HFF-Myc (cell line): ENCODE measurements at places on chromosomes 16 and 17.
A peak's percentile ranks its signal among the peaks of the same experiment; 100 is the strongest.

- no peak for DNase-seq
Measured at GRCh38 chr17:7704601-7705268, at the start of gene EFNB3. EFNB3 (plus strand) TSS chr17:7705202; CDS start chr17:7705599, 397 bp downstream.

- no peak for DNase-seq
Measured at GRCh38 chr17:78031435-78031834, 72.9 kb downstream of the TNRC6C start.

DNA sequence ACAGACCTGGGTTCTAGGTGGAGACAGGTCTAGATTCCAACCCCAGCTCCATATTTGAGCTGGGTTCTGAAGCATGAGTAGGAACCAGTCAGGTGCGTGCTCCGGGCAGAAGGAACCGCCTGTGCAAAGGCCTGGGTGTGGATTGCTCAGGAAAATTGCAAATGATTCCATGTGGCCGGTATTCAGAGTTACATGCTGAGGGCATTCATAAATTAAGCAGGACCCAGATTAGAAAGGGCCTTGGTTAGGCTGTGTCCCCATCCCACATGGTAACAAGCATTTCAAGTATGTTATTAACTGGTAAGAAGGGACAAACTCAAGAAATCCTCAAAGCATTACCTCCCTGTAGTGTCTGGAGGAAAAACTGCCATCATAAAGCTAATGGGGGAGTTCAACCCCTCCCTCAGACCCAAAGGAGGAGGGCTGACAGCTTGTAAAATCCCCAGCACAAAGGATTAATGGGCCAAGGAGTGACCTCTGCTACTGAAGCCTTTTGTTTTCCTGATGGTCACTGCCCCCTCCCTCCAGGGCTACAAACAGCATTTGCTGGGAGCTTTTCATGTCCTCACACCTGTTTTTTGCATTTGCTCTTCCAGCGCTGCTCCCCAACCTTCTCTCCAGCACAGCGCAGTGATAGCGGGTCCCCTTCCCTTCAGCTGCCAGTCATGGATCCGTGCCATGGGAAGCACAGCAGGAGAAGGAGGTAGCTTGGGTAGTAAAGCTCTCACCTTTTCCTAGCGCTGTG lies 218.0 kb downstream of the C16orf95 start:
- no peak for DNase-seq

- peak; percentile 65 for DNase-seq
Measured at GRCh38 chr16:86566601-86566965, at the start of gene FOXC2. FOXC2 (plus strand) TSS chr16:86566829; CDS start chr16:86567336, 507 bp downstream.

DNA sequence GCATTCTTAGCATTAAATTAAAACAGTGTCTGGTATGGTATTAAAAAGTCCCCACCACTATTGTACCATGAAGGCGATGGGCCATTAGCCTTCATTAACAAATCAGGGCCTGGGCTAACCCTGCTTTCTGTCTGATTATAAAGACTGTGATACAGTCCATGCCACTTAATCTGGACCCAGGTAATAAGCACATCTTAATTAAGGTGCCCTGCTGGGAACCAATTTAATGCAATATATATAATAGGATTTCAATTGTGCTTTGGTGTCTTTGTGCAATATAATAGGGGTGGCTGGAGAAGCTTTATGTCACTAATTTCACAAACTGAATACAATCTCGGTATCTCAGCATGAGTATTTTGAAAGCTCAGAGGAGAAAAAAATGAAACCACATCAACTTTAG lies 64.4 kb upstream of the CDH8 start:
- DNase-seq, result no peak

DNA sequence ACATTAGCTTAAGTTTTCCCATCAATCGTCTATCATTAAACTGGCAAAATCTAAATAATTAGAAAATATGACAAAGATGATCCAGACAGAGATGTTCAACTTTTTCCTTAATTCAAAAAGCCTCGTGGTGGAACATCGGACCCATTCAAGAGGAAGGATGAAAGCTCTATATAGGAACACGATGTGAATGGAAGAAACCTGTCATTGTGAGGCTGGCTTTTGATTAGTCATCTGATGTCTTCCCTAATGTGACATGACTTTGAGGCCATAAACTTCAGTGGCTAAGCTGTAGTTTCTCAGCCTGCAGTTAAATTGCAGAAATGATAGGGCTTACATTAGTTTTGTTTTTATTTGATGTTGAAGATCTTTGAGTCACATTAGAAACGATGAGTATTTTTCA lies 1.0 kb downstream of the AMZ2 start:
- DNase-seq, result no peak

- DNase-seq, result no peak
Measured at GRCh38 chr16:29310852-29311314, 95.6 kb downstream of the NPIPB11 start.

- no peak for DNase-seq
Measured at GRCh38 chr16:79571065-79571902, 29.3 kb downstream of the MAF start.

DNA sequence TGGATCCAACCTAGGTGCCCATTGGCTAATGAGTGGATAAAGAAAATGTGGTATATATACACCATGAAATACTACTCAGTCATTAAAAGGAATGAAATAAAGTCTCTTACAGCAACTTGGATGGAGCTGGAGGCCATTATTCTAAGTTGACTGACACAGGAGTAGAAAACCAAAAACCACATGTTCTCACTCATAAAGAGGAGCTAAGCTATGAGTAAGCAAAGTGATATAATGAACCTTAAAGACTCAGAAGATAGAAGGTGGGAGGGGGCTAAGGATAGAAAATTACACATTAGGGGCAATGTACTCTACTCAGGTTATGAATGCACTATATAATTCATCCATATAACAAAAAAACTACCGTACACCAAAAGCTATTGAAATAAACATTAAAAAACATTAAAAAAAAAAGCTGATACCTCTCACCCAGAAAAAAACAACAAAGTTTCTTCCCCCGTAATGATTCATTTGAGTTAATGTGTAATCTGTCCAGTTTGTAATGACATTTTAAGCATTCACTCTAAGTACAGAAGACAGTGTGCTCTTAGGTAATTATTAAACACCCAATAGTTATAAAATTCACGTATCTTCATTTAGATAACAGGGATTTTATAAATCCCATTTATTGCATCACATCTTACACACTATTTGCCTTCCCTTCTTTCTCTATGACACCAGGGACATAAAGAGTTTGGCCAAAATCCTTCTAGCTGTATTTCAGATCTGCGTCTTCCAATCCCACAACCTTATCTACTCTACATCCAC lies 941.5 kb downstream of the CDH11 start:
- no peak for DNase-seq

GRCh38 chr17:74646231-74646630 lies 22.7 kb upstream of the CD300E start:
- no peak for DNase-seq

GRCh38 chr16:12584488-12585233 lies 219.0 kb downstream of the CPPED1 start:
- DNase-seq, result no peak

GRCh38 chr16:66406534-66407221 lies 20.4 kb upstream of the BEAN1 start:
- DNase-seq, result peak; percentile 39

DNA sequence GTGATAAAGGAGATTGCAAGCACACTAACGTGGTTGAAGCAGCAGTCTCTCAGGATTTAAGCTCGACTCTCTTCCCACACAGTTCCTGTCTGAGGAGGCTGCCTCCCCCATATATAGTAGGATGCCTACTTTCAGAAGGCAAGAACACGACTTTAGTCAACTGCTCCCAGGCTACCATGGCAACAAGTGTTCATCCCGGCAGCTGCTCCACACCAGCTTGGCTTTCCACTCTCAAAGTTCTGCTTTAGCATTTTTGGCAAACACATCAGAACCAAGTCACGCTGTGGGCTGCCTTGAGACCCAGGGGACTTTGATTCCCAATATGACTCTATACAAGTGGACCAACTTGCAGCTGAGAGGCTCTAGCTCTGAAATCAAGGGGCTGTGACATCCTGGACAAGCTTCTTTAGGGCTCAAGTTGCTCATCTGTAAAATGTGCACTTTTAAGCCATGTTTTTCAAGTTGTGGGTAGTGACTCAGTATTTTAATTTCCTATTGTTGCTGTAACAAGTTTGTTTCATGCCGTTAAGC lies 16.5 kb downstream of the ZP2 start:
- DNase-seq, result no peak

GRCh38 chr17:45584092-45585036 lies 93.8 kb upstream of the PLEKHM1 start:
- no peak for DNase-seq

- no peak for DNase-seq
Measured at GRCh38 chr17:68006797-68007196, 10.5 kb upstream of the C17orf58 start.

- DNase-seq, result no peak
Measured at GRCh38 chr16:11395008-11395948, 50.0 kb downstream of the RMI2 start.

DNA sequence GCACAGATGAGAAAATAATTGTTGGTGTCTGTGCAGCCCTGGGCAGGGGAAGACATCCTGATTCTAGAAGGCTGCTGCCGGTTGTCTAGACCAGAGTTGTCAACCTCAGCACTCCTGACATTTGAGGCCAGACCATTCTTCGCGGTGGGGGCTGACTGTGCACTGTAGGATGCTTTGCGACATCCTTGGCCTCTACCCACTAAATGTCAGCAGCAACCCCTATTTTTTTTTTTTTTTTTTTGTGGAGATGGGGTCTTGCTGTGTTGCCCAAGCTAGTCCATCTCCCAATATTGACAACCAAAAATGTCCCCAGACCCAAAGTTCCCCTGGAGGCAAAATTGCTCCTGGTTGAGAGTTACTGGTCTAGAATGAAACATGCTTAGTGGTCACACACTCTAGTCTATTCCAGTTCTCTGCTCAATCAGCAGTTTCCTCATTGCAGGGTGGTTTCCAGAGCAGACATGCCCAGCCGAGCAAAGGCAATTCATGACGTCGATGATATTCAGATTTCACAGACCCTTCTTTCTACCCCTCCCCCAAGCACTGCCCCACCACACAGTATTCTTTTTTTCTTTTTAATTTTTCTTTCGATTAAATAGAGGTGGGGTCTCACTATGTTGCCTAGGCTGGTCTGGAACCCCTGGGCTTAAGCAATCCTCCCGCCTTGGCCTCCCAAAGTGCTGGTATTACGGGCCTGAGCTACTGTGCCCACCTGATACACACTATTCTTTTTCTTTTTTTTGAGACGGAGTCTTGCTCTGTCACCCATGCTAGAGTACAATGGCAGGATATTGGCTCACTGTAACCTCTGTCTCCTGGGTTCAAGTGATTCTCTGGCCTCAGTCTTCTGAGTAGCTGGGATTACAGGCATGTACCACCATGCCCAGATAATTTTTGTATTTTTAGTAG lies 9.0 kb downstream of the C17orf99 start:
- no peak for DNase-seq

DNA sequence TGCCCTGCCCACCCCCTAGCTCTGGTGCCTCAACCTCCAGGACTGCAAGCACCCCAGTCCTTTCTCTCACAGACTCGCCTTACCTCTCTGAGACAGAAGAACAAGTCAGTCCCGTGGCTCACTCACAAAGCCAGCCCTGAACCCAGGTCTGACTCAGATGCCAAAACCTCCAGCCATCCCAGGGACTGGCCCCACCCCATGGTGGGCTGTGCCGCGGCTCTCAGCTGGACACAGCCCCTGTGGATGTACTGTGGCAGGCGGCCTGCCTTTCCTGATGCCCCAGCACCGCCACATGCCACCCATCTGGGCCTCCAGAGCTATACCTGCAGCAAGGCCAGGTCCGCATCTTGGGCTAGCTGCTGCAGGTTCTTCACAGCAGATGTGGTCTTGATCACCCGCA lies 19.8 kb downstream of the MPG start:
- DNase-seq, result no peak

DNA sequence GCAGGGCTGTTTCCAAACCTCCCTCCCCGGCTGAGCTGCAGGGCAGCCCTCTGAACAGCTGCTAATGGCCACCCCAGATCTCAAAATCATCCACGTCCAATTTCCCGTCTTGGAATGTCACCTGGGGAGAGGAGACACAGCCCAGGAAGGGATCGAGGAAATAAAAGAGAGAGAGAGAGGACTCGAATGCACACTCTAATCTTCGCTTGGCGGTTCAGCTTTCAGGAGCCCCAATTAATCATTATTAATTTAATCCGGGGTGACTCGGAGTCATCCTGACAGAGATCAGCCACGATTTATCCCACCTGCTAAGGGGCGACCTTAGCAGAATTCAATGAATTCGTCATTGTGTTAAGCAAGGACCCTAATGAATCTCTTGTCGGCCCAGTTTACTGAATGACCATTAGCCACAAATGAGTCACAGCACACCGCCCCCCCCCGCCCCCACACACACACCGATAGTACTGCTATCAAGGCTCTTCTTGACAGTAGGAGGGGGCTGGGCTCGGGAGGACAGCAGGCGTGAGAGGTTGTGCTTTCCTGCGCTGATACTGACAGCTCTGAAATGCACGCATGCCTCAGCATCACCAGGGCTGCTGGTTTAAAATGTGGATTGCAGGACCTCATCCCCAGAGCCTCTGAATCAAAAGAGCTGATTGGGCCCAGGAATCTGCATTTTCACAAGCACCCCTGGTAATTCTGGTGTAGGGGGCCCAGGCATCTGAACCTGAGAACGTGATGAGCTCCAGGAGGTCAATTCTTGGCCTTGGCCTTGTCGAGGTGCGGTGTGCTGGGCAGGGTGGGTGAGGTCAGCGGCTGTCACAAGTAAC lies 190.0 kb upstream of the CIBAR2 start:
- no peak for DNase-seq

GRCh38 chr16:278863-279366 lies 1.5 kb upstream of the ARHGDIG start:
- DNase-seq, result peak; percentile 2

DNA sequence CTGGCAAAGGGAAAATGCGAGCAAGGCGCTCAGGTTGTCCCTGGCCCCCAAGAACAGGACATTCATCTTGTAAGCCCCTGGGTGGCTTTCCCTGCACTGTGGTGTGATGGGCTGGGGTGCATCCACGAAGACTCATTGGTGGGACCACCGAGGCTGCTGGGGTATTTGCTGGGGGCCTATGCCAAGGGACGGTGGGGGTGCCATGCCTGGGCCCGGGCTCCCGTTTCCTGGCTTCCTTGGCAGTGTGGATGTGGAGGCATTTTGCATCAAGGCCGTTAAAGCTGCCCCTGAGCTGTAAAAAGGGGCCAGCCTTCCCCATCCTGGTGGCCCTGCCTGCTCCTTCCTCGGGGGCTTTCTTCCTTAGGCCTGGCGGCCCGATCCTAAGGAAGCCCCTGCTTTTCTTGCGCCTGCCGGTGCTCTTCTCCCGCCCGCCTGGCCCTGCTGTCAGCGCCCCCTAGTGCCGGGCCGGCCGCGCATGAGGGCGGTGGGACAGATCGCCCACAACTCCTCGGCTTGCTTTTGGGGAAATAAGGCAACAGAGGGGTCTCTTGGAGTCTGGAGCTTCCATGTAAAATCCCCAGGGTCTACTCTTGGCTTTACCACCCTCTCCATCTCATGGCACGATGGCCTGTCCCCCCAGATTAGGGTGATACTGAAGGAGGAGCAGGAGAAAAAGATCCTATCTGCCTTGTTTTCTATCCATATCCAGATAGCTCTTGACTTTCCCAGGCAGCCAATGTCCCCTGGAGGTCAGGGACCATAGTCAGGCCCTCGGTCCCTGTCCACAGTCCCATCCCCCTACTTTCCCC lies 9.8 kb upstream of the TBX2 start:
- DNase-seq, result no peak

- no peak for DNase-seq
Measured at GRCh38 chr16:75206749-75207451, at the start of gene CTRB2. CTRB2 (minus strand) TSS chr16:75207161; CDS start chr16:75207141, 20 bp downstream.
